ENCODE measurements at places on chromosomes 7 and 10. TPM values are rescaled to one million over a fixed set of nuclear protein-coding genes. Genes with fewer than 3 reads are reported as not detected.

GRCh38 chr10:14016931-14017333 lies 313.8 kb downstream of the FRMD4A start:
- no peak overlapping the region for H3K27ac ChIP-seq
- H3K36me3 ChIP-seq: no peaks in the 10 kb centered on the region
- no peak overlapping the region for H3K4me3 ChIP-seq
- no peaks in the 10 kb centered on the region for H3K4me1 ChIP-seq

- no peak overlapping the region for H3K4me3 ChIP-seq
- H3K36me3 ChIP-seq: no peaks in the 10 kb centered on the region
- H3K27ac ChIP-seq: no peak overlapping the region
- no peak for DNase-seq
- no peaks in the 10 kb centered on the region for H3K27me3 ChIP-seq
Observed at GRCh38 chr7:53768186-53768585, 732.8 kb downstream of the POM121L12 start.

DNA sequence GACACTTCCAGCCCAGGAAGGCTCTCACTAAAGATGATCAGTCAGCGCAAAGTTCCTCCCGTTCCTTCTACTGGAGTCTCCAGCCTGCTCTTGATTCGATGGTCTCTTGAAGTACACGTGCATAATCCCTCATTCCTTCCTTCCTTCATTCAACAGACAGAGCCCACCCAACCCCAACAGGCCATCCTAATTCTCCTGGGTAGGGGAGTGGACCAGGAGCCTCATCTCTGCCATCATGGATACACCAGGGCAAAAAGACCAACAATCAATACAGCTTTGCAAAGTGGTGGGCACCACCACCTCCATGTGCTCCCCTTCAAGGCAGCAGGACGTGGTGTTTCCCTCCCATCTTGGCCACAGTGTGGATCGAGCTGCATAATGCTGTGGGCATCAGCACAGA lies 446.3 kb downstream of the GRID1 start:
- no peaks in the 10 kb centered on the region for H3K27me3 ChIP-seq
- no peak overlapping the region for H3K27ac ChIP-seq
- no peaks in the 10 kb centered on the region for H3K36me3 ChIP-seq
- H3K4me1 ChIP-seq: no peaks in the 10 kb centered on the region
- DNase-seq: no peak

OGDHL gene
- total RNA-seq: 83.4 TPM

Data from right lobe of liver (tissue), 6 donors.